ENCODE measurements at places on chromosomes 12 and 14.

- DNase-seq: no peak
Measured at GRCh38 chr14:33134975-33135374, 196.3 kb downstream of the NPAS3 start.

DNA sequence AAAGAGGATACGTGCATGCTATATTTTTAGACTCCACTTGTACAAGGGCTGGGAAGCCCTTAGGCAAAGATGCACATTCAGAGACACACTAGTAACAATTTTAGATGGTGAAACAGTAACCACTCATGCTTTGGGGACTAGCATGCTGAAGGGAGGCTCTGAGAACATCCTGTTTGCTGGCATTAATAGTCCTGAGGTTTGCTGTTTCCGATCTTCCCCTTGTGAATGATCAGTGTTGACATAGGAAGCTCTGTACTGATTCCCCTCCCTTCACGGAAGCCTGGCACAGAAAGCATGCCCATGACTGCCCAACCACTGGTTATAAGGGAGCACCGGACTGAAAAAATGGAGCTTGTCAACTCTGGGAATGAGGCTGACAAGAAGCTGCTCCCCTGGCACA lies 164.6 kb downstream of the GCH1 start:
- no peak for DNase-seq

GRCh38 chr12:24177889-24178288 lies 228.4 kb upstream of the SOX5 start:
- no peak for DNase-seq

GRCh38 chr12:62606654-62607053 lies 140.0 kb downstream of the MON2 start:
- no peak for DNase-seq

DNA sequence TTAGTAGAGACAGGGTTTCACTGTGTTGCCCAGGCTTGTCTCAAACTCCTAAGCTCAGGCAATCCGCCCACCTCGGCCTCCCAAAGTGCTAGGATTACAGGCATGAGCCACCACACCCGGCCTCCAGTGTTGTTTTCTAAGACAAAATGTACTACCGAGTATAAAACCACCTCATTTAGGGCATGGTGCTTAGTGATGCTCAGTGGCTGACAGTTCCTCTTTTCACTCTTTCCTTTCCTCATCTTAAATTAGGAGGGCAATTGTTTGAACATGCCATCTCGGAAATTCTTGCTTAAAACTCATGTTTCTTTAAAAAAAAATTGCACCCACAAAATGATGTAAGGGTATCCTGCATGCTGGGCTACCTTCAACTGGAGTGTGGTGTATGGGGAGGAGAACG lies 89.0 kb downstream of the RFX4 start:
- DNase-seq: no peak

DNA sequence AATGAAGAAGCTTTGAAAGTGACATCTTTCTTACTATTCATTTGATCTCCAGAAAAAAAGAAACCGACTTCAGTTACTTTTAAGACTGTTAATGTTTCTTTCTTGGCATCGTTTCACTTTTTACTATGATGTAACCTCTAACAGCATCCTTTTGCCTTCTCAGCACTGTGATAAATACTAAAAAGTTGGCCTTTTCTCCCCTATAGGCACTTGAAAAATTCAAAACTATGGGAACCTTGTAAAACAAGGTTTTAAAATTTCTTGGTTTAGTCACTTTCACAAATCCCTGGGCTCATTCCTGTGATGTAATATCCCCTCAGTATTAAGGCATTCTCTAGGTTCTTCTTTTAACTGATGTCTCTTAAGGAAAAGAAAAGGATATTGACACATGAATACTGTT lies 281.8 kb downstream of the EGLN3 start:
- DNase-seq: no peak

DNA sequence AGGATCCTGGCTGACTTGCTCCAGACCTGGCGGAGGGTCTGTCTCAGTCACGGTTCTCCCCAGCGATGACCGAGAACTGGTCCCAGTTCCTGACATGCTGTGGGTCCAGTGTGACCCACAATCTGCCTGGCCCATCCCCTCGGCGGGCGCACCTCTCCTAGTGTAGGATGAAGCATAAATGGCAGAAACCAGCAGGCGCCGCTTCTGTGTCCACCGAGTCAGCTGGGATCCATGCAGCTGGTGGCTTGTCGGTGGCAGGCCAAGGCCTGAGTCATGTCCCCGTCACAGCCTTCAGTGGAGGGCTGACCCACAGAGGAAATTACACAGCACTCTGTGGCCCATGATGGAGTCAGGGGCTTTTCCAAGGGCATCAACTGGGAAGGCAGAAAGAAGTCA lies 38.5 kb downstream of the NFKBIA start:
- DNase-seq: no peak

DNA sequence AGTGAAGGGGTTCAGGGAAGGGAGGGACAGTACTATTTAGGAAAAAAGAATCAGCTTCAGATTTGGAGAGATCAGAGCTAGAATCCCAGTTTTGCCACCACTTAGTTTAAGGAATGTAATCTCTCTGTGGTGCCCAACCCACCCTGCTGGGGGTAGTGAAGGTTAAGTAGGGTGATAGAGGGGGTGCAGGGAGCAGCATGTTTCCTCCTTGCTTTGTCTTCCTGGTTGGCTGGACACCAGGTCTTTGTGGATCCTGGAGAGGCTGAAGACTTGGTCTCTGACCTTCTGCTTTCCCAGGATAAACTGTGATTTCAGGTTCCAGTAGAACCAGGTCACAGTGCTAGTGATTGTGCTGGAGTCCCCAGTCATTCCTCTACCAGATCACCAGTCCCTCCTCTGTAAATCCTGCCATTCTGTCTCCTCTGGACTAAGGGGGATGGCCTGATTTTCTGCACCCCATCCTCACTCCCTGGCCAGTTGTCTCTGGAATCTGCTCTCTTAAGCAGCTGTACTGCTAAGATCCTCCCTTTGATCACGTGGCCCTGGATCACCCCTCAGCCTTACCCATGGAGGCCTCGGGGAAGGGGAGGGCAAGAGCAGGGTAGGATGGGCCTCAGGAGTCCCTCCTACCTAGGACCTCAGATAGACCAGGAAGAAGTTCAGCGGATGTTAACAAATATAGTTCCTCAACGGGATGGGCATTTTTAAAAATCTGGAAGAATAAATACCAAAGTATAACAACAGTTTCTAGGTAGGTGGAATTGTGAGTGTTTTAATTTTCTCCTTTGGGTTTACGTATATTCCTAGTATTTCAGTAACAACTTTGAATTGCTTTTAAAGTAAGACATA lies 3.1 kb downstream of the MAP3K12 start:
- DNase-seq: no peak

GRCh38 chr12:124412646-124413015 lies 117.7 kb downstream of the RFLNA start:
- no peak for DNase-seq

Measured in A673 (cell line).